ENCODE measurements at places on chromosomes 5 and 9.

DNA sequence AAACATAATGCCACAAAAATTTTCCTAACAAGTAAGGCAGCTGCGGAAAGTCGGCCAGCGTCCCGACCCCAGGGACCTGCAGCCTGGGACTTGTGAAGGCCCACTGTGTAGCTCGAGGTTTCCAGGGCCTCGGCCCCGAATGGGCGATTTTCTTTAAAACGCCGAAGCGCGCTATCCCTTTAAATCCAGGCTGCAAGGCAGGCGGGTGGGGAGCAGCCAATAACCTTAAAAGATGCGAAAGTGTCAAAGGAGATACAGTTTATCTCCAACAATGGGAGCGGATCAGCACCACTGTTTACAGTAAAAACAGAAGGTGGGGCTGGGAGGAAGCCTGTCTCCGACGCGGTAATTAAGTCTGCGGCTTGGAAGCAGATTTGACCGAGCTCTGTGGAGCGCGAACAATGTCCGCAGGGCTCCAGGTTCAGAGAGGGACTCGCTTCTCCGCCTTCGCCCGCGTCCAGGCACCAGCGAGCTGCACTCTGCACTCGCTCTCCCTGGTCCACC, 1.7 kb upstream of the ZSWIM6 start:
- no peak for DNase-seq

- peak; percentile 84 for DNase-seq
Observed at GRCh38 chr5:108381954-108382783, at the start of gene FBXL17. FBXL17 (minus strand) TSS chr5:108382098.

DNA sequence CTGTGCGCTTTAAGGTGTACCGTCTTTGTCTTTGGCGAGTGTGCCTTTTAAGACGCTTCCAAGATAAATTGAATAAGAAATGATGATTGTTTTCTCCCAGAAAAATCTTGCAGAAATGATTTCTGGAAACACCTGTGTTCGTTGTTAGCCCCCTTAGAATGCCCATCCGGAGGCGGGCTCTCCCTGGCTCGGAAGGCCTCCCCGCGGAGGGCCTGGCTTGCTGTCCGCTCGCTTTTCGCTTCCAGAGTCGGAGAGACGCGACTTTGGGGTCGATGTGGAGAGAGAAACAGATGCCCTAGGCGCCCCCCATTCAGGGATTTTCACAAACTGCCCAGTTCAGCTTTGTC, 23.9 kb downstream of the LECT2 start:
- no peak for DNase-seq

- DNase-seq = no peak
Observed at GRCh38 chr5:10876006-10876744, 115.1 kb upstream of the DAP start.

DNA sequence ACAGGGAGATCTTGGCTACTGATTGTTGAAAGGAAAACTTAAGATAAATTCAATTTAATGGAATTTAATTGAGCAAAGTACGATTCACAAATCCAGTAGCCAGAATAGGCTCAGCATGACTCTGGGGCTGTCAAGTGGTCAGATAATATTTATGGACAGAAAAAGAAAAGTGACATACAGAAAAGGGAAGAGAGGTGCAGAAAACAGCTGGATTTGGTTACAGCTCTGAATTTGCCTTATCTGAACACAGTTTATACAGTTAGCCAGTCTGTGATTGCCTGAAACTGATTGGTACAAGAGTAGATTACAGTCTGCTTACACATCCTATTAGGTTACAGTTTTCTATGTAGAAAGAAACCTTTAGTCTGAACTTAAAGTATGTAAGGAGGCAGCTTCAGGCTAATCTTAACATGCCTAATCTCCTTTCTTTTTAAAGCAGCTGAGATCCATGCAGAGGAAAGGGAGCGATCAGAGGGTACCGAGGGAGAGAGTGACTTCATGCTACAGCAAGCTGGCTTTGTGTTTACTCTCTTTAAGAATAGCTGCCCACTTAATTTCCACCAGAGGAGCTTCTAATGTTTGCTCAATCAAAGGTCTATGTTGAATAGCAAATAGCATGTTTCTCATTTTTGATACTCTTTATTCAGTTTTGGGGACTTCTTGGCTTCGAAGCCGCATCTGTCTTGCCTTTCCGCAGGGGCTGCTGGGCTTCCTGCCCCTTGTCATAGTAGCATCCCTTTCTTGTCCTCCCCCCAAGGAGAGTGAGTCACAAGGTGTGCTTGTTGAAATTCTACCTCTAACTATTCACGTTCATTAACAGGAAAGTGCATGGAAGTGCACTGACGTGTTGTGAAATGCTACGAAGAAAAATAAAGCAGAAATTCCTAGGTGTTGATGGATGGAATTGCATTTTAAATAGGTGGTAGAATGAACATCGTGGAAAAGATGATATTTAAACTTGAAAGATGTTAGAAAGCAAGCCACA, 761.2 kb downstream of the TAF11L14 start:
- DNase-seq = no peak

- DNase-seq = no peak
Observed at GRCh38 chr5:124935065-124935464, 188.6 kb upstream of the ZNF608 start.

DNA sequence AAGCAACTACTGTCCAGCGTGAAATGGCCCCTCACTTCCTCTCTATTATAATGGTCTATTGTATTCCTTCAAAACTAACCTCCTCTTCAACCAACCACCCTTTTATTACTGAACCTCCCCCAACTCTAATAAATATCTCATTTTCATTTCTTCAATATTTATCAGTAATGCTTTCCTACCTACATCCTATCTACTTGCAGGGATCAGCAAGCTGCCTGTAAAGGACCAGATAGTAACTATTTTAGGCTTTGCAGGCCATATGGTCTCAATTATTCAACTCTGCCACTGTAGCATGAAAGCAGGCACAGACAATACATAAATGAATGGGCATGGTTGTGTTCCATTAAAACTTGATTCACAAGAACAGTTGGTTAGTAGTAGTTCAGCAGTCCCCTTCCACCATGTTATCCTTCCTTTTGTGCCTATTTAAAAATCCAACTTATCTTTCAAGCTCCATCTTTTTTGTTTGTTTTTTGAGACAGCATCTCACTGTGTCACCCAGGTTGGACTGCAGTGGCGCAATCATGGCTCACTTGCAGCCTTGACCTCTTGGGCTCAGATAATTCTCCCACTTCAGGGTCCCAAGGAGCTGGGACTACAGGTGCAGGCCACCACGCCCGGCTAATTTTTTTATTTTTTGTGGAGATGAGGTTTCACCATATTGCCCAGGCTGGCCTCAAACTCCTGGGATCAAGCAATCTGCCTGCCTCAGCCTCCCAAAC, 45.8 kb downstream of the PCDHGC5 start:
- no peak for DNase-seq

DNA sequence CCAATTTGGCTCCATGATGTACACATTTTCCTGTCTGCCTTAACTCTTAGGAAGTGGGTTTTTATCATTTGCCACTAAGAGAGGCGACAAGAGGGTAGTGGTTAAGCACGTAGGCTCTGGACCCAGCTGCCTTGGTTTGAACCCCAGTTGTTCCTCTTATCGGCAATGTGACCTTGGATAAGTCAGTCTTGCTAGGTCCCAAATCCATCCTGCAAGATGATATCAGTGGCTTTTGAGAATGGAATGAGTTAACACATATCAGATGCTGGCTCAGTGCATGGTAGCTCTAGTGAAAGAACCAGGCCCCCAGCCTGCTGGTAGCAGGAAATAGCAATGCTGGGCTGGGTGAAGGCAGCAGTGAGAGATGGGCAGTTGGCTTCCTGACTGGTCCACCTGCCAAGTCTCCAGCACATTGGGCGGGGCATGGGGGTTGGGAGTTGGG, 72.5 kb downstream of the STK10 start:
- no peak for DNase-seq
